Sciatic nerve (tissue), 2 donors: ENCODE measurements at places on chromosomes 11 and 22. TPM values are rescaled to one million over a fixed set of nuclear protein-coding genes. Genes with fewer than 3 reads are reported as not detected.
A peak's percentile ranks its signal among the peaks of the same experiment; 100 is the strongest.

- no peak for DNase-seq
Observed at GRCh38 chr11:36229091-36229705, 60.0 kb downstream of the COMMD9 start.

- peak; percentile 77 for DNase-seq
Observed at GRCh38 chr11:120547811-120548681, 36.5 kb downstream of the GRIK4 start.

Gene CCDC86
- total RNA-seq: 16.5 TPM

GRCh38 chr11:47236482-47236881, 12.1 kb downstream of the ACP2 start:
- DNase-seq: no peak

DNA sequence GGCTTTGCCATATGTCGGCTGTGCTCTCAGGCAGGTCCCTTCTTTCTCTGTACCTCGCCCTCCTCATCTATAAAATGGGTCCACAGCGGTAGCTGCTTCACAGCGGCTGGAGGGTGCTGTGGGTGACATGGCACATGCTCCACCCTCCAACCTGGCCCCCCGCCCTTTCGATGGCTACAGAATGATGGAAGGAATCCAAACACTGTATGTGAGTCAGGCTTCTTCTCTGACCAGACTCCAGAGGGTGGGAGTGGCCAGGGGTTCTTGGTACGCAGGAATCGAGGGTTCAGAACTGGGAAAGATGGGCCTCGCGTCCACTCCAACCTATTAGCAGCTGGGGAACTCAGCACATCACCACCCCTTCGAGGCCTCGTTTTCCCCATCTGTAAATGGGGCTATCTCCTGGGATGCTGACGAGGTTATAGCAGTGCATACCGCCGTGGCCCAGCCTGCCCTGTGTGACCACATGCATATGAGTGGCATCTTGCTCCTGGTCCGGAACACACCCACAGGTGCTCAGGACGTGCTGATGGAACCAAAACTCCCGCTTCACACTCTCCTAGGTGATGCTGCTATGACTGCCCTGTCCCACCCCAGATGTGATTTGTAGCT, 26.4 kb downstream of the MN1 start:
- DNase-seq: no peak

DNA sequence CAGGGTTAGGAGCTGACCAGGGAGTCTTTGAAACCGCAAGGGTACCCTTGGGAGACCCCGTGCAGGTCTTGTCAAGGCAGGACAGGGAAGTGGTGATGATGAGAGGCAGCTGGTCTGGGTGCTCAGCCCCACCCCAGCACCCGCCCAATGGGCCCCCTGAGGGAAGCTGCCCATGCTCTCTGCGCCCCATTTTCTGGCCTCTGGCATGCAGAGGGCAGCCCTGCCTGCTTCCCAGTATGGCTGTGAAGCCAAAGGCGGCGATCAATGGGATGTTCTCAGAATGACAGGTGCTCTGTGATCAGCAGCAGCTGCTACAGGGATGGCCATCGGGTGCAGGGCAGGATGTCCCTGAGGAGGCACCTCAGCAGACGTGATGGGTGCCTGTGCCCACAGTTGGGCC, 54.7 kb downstream of the CDKN1C start:
- DNase-seq: no peak

Gene NCR3LG1
- 2.1 TPM for total RNA-seq
